ENCODE measurements at places on chromosomes 1 and 21.
A peak's percentile ranks its signal among the peaks of the same experiment; 100 is the strongest.

- DNase-seq: no peak
These were observed 82.3 kb downstream of the SSBP3 start for GRCh38 chr1:54323921-54324250.

DNA sequence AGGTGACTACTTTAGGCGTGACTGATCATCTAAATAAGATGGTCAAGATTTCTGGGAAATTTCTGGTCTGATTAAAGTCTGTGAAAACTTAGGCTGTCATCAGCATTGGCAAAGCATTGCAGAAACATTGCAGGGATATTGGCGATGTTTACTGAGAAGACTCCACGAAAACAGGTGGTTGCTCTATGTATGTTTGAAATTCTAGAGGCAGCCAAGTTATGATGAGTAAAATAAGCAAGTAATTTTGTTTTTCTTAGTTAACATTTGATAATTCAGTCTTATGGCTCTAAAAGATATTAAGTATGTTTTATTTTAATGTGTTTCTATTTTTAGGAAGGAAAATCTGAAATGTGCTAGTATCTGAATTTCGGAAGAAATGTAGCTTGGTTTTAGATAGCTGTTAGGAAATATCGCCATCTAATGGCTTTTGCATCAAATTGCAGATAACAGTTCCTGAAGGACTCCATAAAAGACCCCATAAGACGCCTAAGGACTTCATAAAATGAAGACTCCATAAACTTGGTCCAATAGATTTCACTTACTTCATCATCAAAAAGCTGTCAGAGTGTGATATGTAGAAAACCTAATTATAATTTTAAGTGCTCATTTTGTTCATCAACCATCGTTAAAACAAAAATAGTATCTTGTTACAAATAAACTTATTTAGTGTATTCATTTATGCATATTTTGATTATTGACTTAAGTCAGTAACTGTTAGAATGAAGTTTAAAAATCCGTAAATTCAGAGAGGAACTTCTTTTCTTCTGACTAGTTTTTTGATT is 344.6 kb downstream of the RYR2 start:
- peak; percentile 34 for DNase-seq

GRCh38 chr1:165414620-165415019 is 30.3 kb downstream of the RXRG start:
- DNase-seq: no peak

DNA sequence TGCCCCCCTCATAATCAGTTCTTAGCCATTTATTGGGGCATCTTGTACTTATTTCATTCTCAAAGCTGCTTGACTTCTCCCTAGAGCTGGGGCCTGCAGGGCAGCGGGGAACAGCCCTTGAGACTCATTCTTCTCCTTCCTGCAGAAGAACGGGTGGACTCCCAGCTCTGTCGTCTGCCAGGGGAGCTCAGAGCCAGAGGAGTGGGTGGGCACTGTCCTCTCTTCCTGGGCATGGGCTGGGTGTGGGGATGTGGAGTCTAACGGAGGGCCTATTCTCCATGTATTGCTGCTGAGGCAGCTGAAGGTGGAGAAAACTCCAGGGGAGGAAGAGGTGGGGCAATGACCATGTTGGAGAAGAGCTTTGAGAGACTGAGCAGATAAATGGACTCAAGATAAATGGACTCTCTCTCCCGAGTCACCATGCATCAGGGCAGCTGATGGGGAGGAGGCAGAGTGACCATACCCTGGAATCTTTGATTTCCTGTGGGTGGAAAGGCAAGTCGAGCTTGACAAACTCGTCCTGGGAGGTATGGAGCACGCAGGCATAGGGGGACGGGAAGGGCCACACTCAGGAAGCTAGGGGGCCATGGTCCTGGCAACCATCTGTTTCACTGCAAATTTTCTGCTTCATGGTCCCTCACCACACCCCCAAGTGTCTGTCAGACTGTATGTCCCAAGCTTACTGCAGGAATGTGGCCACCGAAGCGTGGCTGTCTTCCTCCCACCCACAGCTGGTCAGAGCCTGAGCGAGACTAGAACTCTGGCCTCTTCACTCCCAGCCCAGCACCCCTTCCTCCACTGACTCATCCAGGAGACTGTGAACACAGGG is 56.9 kb upstream of the ATP2B4 start:
- DNase-seq: no peak

DNA sequence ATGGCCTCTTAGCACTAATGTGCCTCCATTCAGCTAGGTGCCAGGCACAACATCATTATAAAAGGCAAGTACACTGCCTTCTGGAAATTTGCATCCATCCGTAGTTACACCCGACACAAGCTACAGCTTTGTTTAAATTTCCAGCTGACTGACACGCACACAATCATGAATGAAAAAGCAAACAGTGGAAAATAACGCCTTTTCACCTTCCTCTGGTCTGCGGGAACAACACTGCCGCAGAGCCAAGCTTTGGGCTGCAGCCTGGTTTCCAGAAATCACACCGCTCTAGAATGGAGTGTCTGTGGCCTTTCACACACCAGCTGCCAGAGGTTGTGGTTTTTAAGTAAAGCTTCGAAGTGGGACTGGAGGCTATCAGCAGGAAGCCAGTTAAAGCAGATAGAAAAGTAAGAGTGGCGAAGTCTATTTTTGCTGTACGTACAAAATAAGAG is 142.8 kb upstream of the COA6 start:
- DNase-seq: peak; percentile 43

GRCh38 chr1:20849100-20849499 is 62.0 kb upstream of the HP1BP3 start:
- DNase-seq: no peak

- no peak for DNase-seq
These were observed 703 bp downstream of the ERI3 start for GRCh38 chr1:44354268-44354839.

- no peak for DNase-seq
These were observed 7.2 kb downstream of the MKNK1 start for GRCh38 chr1:46596846-46597245.

- DNase-seq: no peak
These were observed 754.0 kb upstream of the ADGRL4 start for GRCh38 chr1:79760531-79760930.

DNA sequence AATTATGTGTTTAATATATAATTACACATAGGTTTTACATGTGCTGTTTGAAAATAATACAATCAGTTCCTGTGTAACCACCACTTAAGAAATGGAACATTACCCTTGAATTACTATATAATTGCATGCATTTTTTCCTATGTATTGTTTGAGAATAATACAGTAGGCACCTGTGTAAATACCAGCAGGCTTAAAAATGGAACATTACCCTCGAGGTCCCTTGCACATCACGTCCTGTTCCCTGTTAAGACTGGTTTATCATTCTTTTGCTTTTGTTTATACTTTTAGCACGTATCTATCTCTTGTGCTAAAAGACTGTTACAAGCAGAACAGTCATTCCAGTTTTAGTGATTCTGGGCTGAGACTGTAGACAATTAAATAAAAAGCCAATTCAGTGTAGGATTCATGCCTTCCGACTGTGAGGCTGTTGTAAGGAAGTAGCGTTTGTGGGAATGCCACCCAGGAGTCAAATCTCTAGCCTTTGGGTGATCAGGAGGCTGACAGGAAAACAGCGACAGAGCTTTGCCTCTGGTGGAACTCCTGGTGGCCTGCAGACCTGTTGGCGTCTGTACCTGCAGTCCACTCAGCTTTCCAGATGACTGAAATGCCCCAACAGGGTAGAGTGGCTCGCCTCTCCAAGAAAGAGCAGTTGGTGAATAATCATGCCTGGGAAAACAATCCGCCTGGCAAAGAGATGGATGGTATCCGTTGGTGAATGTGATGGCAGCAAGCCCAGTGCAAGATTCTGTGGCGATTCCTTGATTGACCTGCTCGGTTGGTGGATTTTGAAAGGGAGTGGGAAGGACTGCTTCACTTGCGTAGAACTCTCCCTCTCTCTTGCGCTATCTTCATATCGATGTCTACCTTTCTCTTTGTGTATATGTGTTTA is 58.0 kb downstream of the DISC1 start:
- DNase-seq: no peak

GRCh38 chr1:2283371-2283990 is 55.4 kb downstream of the SKI start:
- no peak for DNase-seq

DNA sequence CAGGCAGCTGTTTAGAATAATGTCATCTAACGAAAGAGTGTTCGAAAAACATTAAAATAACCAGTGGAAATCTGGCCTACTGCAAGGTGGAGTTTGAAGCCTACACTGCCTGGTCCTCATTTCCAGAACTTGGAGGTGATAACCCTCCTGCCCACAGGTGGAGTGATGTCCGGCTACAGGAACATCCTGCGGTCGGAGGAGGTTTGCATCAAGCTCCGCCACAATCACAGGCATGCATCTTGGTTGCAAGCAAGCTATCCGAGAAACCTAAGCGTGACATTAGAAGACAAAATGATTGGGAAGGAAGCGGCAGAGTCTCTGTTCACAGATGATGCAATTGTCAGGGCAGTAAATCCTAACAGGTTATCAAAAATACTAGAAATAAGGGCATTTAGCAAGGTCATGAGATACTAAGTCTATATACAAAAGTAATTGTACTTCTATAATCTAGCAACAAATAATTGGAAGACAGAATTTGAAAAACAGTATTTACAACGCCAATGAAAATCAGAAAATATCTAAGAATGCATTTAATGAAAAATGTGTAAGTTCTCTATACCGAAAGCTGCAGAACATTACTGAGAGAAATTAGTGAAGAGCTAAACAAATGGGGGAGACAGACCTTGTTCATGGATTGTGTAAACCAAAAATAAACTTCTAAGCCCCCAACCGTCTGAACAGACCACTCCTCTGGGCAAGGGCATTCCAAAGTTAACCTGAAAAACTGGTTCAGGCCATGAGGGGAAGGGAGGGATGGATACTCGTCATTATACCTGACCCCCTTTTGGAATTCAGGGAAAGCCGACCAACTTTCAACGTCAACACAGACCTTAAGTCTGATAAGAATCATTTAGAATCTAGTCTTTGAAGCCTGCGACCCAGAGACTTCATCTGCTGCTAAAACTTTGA is 4.7 kb upstream of the SLC19A1 start:
- no peak for DNase-seq

GRCh38 chr21:45846373-45847160 is 135.0 kb upstream of the COL6A1 start:
- no peak for DNase-seq

DNA sequence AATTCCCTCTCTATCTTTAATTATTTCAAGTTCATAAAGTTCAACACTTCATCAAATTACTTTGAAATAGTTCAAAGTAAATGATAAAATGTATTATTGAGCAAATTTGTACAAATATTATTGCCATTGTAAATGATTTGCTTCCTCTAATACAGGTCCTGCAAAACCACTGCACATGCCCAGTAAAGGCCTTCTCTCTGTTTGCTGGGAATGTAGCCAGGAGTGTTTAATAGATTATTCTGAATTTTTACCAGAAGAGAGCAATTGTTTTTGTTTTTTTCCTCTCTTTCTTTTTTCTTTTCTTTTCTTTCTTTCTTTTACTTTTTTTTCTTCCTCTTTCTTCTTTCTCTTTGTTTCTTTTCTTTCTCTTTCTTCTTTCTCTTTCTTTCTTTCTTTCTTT is 486.3 kb downstream of the PTBP2 start:
- no peak for DNase-seq

DNA sequence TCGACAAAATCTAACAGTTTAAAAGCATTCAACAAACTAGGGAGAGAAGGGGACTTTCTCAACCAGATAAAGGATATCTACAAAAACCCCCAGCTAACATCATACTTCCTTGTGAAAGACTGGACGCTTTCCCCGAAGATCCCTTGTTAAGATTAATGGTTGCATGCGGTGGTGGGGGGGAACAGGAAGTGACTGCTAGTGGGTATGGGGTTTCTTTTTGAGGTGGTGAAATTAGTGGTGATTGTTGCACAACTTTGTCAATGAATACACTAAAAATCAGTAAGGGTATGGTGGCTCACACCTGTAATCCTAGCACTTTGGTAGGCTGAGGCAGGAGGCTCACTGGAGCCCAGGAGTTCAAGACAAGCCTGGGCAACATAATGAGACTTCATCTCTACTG is 26.9 kb upstream of the EYA3 start:
- DNase-seq: no peak

DNA sequence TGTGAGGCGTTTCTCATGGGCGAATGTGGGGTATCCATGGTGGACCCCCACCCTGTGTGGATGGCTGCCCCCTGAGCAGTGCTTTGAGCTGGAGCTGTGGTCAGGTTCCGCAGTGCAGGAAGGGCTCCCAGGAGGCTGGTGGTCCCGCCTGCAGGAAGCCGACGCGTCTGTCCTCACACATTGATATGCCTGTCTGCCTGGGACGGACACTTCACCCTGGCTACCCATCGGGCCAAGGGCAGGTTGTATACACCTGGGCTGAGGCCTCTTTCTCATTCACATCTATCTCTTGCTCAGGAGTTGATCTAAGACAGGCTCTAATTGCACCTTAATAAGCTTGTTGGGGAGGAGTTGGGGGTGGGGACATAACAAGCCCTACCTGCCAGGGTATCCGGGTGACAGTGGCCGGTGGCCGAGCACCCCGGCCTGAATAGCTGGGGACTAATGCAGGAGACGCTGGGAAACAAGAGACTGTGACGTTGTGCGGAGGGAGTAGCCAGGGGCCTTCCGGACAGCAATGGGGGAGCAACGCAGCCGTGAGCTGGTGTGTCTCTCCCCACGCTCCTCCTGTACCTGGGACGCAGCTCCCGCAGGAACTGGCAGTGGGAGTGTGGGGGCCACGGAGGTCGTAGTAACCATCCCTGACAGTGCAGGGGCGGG is 21.7 kb downstream of the PDXK start:
- no peak for DNase-seq

DNA sequence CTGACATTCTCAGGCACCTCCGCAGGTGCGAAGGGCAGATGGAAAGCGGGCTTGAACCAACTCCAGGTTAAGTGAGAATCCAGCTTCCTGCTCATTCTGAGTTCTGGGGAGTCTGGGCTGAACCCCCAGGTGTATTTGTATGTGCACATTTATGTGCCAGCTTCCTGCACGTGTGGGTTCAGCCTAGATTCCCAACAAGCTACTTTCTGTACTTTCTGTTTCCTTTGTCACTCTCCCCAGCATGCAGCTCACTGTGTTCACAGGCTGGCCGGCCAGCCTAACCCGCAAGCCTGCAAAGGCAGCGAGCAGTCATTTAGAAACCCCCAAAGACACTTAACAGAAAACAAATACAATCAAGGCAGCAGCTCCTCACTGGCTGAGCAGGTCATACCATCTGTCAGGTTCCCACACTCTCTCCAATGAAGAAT is 1.3 kb upstream of the IL19 start:
- peak; percentile 74 for DNase-seq

- no peak for DNase-seq
These were observed 71.9 kb downstream of the CEP350 start for GRCh38 chr1:180026556-180026955.

GRCh38 chr1:147246044-147246690 is 3.7 kb downstream of the CHD1L start:
- DNase-seq: no peak
